Osteocyte (in vitro differentiated cells): ENCODE measurements at places on chromosomes 7 and 10. TPM values are rescaled to one million over a fixed set of nuclear protein-coding genes. Genes with fewer than 3 reads are reported as not detected.

TAC1 gene
- not detected in 2 replicates for total RNA-seq

SLC18A3 gene
- total RNA-seq = 0.32 and 0.34 TPM in 2 replicates

ANKRD61 gene
- total RNA-seq = not detected in 2 replicates

FKBP9 gene
- 229 and 237 TPM in 2 replicates for total RNA-seq

RNF32 gene
- 1.7 and 1.8 TPM in 2 replicates for total RNA-seq

TUBAL3 gene
- not detected in 2 replicates for total RNA-seq

PSTK gene
- total RNA-seq = 5.9 and 6.1 TPM in 2 replicates

- no peak overlapping the region for H3K4me3 ChIP-seq
- peaks cover 4% of the 10 kb centered on the region for H3K36me3 ChIP-seq
- no peaks in the 10 kb centered on the region for H3K27me3 ChIP-seq
These were observed 20.8 kb downstream of the EPC1 start for GRCh38 chr10:32326119-32326518.

GRCh38 chr10:75367021-75367487 lies 34.5 kb downstream of the ZNF503 start:
- no peaks in the 10 kb centered on the region for H3K4me1 ChIP-seq
- H3K27ac ChIP-seq = no peak overlapping the region
- H3K27me3 ChIP-seq = peaks cover 21% of the 10 kb centered on the region
- H3K36me3 ChIP-seq = no peaks in the 10 kb centered on the region
- H3K4me3 ChIP-seq = no peak overlapping the region
- DNase-seq = no peak

DNA sequence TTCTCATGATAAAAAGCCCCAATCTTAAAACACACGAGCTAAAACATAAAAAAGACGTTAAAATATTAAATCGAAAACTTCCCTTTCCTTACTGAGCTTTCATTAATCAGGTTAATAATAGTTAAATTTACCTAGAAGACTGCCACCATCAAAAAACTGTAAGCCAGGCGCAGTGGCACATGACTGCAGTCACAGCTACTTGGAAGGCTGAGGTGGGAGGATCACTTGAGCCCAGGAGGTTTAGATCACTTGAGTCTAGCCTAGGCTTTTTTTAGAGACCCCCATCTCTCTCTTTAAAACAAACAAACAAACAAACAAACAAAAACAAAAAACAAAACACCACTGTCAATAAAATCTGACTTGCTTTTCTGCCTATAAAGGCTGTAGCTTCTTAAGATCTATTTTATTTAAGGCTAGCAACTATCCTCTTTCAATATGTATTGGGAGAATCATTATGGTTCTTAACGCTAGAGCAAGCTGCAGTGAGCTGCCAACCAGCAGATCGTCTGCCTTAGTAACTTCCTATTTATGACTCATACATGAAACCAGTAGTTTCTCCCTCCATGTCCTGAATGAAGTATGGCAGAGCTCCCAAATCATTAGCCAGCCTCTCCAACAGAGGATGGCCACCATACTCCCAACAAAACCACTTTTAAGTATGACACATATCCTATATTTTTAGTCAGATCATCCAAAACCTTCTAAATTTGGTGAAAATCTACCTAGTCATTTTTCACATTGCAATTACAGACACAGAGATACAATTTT lies 163.7 kb downstream of the SRPK2 start:
- H3K27me3 ChIP-seq = no peaks in the 10 kb centered on the region
- H3K4me1 ChIP-seq = peaks cover 35% of the 10 kb centered on the region

GRCh38 chr10:38070501-38070900 lies 23.6 kb upstream of the ZNF37A start:
- no peaks in the 10 kb centered on the region for H3K27me3 ChIP-seq
- H3K27ac ChIP-seq = no peak overlapping the region
- peaks cover 2% of the 10 kb centered on the region for H3K4me1 ChIP-seq
- H3K36me3 ChIP-seq = no peaks in the 10 kb centered on the region
- H3K4me3 ChIP-seq = no peak overlapping the region
- DNase-seq = no peak

GRCh38 chr10:18097524-18097923 lies 42.7 kb upstream of the CACNB2 start:
- H3K27ac ChIP-seq = no peak overlapping the region
- no peaks in the 10 kb centered on the region for H3K36me3 ChIP-seq
- no peak for DNase-seq
- peaks cover 37% of the 10 kb centered on the region for H3K27me3 ChIP-seq
- no peaks in the 10 kb centered on the region for H3K4me1 ChIP-seq

DNA sequence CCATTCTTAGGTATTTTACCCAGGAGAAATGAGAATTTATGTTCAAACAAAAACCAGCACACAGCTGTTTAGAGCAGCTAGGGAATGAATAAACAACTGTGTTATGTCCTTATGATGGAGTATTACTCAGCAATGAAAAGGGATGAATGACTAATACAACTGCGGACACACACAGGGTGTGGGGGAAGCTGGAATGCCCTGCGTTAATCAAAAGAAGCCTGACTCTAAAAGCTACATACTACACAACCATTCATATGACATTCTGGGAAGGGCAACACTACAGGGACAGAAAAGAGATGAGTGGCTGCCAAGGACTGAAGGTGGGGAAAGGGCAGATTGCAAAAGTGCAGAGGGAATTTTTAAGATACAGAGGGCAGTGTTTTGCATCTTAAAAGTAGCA lies 64.0 kb downstream of the DLG5 start:
- no peaks in the 10 kb centered on the region for H3K27me3 ChIP-seq
- H3K4me1 ChIP-seq = peaks cover 18% of the 10 kb centered on the region
- no peak for DNase-seq
- H3K4me3 ChIP-seq = no peak overlapping the region
- peaks cover 9% of the 10 kb centered on the region for H3K36me3 ChIP-seq
- no peak overlapping the region for H3K27ac ChIP-seq

DNA sequence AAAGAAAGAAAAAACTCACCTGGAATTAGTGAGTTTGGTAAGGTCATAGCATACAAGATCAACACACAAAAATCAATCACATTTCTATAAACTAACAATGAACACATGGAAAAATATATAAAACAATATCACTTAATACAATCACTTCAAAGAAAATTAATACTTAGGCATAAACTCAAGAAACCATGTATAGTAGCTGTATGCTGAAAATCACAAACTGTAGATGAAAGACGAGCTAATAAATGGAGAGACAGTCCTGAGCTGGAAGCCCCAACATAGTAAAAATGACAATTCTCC lies 113.8 kb upstream of the RHEB start:
- H3K36me3 ChIP-seq = no peaks in the 10 kb centered on the region
- DNase-seq = no peak
- H3K4me1 ChIP-seq = peaks cover 59% of the 10 kb centered on the region
- H3K27ac ChIP-seq = no peak overlapping the region

DNA sequence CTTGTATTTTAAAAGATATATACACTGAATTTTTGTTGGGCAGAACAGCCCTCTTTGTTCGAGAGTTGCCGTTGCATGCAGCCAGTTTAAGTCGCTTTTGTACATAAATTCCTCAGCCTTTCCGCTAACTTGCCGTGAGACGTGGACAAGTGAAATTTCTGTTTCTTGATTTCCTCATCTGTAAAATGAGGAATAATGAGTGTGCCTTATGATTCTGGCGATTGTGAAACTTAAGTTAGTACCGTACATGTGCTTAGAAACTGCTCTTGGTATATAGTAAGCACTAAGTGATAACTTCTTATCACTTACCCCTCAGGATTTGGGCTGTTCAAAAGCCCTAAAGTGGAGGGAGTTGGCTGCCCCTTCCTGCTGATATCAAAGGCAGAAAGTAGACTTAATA lies 1.4 kb downstream of the CCNJ start:
- H3K4me3 ChIP-seq = peak overlapping the region; percentile 94
- H3K4me1 ChIP-seq = peaks cover 22% of the 10 kb centered on the region
- no peaks in the 10 kb centered on the region for H3K27me3 ChIP-seq
- H3K27ac ChIP-seq = peak overlapping the region; percentile 93

DNA sequence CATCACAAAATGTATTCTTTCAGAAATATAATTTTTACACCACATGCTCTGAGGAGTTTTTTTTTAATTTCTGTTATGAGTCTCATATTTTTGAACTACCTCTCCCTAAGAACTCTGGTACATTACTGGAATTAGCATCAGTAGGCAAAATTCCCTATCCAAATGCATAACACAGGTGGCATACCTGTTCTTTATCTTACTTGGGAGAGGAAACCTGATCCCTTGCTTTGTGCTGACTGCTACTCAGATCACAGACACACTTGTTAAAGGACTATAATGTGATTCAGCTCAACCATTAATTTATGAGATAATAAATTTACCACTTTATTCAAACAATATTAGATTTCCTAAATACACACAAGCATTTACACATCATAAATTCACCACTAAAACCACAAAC lies 617.2 kb downstream of the GRM8 start:
- H3K36me3 ChIP-seq = no peaks in the 10 kb centered on the region
- H3K4me1 ChIP-seq = no peaks in the 10 kb centered on the region
- DNase-seq = no peak
- H3K4me3 ChIP-seq = no peak overlapping the region
- no peak overlapping the region for H3K27ac ChIP-seq
- H3K27me3 ChIP-seq = peaks cover 7% of the 10 kb centered on the region

DNA sequence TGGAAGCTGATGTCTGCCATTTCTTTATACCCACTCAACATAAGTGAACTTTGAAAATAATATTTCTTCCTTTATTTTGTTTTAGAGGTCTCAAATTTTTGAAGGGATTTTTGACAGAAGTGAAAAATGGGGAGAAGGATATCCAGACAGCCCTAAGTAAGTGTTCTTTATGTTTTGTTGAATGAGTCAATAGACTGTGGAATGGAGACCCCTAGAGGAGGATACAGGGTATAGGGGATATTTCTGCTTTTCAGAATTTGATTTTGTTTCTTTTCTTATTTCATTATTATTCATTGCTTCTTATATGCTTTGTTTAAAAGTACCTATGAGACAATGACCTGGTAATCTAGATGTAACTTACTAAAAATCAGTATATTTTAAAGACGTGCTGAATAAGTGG lies 34.4 kb downstream of the PLEKHA8 start:
- no peaks in the 10 kb centered on the region for H3K27me3 ChIP-seq
- no peak overlapping the region for H3K27ac ChIP-seq
- H3K36me3 ChIP-seq = peaks cover 29% of the 10 kb centered on the region
- H3K4me1 ChIP-seq = peaks cover 4% of the 10 kb centered on the region
- no peak overlapping the region for H3K4me3 ChIP-seq

DNA sequence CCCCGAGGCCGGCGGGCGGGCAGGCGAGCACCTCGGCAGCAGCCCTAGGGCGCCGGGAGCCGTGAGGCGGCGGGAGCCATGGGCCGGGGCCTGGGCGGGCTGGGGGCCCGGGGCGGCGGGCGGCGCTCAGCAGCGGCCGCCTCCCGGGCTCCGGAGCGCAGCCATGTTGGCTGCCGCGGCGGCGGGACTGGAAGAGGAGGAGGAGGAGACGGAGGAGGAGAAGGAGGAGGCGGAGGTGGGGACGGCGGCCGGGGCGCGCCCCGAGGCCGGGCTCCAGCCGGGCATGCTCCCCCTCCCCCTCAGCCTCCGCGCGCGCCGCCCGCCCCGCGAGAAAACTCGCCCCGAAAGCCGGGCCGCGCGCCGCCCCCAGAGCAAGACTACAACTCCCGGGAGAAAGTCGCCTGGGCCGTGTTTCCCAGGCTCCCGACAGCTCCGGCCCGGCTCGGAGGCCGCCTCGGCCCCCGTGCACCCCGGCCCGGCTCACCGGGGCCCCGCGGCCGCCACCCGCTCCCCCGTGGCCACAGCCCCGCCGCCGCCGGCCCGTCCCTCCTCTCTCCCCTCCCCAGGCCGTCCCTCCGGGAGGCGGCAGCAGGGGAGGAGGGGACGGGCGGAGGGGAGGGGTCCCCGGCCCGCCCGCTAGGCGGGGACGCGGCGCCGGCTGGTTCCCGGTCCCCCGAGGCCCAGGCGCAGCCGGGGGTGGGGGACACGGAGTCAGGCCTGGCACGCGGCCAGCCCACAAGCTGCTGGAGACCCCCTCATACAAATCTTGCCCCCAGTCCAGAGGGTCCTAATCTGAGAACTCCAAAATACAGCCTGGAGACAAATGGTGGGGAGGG lies at the start of gene DLG5:
DLG5 (minus strand) TSS at position 190 of the 836 bp plus-strand sequence. CDS start 235 bp downstream, outside the sequence.
- peaks cover 22% of the 10 kb centered on the region for H3K4me1 ChIP-seq
- H3K27ac ChIP-seq = peak within 1 kb of the TSS; percentile 67
- H3K27me3 ChIP-seq = peaks cover 2% of the 10 kb centered on the region
- H3K36me3 ChIP-seq = no peaks in the 10 kb centered on the region
- DNase-seq = peak; percentile 86
- H3K4me3 ChIP-seq = peak within 1 kb of the TSS; percentile 78

DNA sequence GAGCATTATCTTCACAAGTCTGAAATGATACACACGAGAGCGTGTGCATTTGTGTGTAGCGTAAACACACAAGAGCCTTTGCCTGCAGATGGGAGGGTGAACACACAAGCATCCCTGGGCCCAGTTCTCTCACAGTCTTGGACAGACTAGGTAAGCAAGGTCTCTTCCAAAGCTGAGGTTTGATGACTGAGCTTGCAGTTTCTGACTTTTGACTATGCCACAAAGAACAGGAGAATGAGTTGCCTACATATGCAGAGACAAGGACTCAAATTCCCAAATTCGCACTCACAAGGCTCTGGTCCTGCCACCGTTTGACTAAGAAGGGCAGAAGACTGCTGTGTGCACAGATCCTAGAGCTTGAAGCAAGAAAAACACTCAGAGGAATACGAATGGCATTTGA lies 55.8 kb downstream of the FAM53B start:
- no peak overlapping the region for H3K27ac ChIP-seq
- no peak for DNase-seq
- H3K4me3 ChIP-seq = no peak overlapping the region
